ENCODE measurements at places on chromosomes 11 and 22.

GRCh38 chr11:78469896-78470295 is 52.3 kb upstream of the GAB2 start:
- no peak for DNase-seq

GRCh38 chr22:25696763-25697162 is 45.2 kb upstream of the MYO18B start:
- peak; percentile 22 for DNase-seq

DNA sequence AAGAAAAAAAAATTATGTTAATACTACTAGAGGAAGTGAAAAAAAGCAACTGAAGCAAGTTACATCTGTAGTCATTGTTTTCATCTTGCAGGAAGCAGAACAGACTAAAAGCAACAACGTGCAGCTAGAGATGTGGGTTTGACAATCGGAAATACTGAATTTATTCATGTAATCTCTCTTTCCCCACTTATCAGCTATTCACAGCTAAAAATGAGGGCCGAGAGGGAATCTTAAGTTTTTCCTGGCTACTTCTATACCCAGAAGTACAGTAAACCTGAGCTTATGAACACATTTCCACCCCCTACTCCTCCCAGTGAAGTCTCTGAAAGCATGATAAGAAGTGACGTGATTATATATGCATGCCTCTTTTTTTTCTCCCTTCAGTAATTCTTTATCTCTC is 116.5 kb downstream of the SPON1 start:
- DNase-seq, result no peak

GRCh38 chr11:118604566-118604965 is 2.8 kb upstream of the PHLDB1 start:
- no peak for DNase-seq

DNA sequence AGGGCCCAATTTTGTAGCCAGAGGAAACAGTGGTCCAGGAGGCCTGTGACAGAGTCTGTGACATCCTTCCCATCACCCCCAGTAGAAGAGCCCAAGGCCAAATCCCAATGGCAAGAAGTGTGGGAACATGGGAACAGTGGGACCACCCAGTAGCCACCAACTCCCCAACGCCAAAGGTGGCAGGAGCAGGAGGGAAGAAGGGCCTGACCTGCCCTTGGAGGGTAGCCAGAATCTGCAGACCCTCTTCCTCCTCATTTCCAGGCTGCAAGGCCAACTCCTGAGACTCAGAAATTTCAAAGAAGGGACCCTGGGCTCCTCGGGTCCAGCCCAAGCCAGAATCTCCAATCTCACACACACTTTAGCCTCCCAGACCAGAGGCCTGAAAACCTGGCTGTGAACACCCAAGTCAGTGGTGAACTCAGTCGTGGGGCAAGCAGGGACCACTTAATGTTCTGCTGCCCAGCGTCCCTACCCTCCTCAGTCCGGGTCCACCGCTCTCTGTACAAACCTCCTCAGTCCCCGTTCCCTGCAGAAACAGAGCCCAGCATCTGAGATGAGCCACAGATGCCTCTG is 6.2 kb downstream of the RAB3IL1 start:
- DNase-seq, result no peak

DNA sequence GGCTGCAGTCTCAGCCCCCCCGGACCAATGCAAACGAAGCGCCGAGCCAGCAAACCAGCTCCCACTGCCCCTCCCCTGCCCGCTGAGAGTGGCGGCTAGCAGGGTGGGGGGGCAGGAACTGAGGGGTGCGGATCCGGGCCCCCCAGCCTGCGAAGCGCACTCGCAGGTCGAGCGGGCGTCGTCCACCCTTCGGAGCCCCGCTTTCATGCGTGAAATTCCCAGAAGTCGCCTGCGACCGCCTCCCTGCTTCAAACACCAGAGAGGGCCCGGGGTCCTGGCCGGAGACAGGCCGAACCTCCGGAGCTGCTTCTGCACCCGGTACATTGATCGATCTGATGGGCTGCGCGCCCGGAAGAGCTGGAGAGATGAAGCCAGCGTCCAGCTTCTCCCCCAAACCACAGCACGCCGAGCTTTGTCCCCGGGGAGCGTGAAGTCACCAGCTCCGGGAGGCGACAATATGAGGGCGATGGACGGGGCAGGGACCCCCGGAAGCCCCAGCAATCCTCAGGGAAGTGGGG is 646 bp upstream of the PATZ1 start:
- DNase-seq, result peak; percentile 93

DNA sequence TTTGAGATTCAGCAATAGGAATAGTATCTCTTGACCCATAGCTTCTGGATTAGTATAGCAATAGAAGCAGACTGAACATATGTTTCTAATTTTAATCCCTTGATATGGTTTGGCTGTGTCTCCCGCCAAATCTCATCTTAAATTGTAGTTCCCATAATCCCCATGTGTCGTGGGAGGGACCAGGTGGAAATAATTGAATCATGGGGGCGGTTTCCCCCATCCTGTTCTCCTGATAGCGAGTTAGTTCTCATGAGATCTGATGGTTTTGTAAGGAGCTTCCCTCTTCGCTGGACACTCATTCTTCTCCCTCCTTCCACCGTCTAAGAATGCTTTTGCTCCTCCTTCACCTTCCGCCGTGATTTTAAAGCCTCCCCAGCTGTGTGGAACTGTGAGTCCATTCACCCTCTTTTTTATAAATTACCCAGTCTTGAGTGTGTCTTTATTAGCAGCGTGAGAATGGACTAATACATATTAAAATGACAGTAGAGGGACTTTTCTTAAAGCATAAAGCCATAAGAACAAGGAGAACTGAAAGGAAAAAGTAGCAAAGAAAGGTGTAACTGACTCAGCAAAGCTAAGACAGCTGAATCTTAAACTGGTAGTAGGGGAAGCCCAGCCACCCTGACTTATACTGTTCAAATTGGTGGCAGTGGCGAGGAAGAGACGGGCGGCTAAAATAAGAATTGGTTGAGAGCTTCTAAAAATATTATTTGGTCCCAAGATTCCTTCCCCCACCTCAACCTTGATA is 20.3 kb upstream of the SLN start:
- DNase-seq, result no peak

- DNase-seq, result no peak
These were observed 3.6 kb upstream of the OR8B3 start for GRCh38 chr11:124402326-124402922.

GRCh38 chr11:122863704-122864326 is 18.7 kb upstream of the JHY start:
- DNase-seq, result no peak

GRCh38 chr11:93221539-93221938 is 23.7 kb upstream of the SLC36A4 start:
- DNase-seq, result no peak

DNA sequence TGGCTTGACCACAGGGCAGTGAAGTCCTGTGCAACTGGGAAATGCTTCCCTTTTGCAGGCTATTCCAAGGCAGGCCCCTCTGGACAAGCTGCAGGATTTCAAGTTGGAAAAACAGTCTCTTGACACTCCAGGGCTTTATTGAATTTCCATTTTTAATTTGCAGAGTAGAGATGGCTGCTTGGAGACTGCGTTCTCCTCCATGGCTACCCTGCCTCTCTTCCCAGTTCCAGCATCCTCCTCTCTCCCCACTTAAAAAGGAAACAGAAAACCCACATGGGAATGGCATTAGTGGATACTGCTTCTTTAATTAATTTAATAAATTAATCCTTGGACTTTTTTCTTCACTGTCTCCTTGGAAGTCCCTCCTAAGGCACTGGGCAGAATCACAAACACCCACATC is 115.6 kb downstream of the DSCAML1 start:
- DNase-seq, result no peak

- no peak for DNase-seq
These were observed 4.5 kb downstream of the CHST1 start for GRCh38 chr11:45660729-45661438.

GRCh38 chr11:44010789-44011251 is 37.0 kb upstream of the ACCSL start:
- no peak for DNase-seq

GRCh38 chr11:117832511-117832910 is 8.0 kb upstream of the FXYD2 start:
- no peak for DNase-seq

Measured in right kidney (tissue), 9 donors.